NCI-H2081 (cell line): ENCODE measurements at places on chromosomes 16 and 17.

GRCh38 chr17:64767269-64767997, 105.3 kb upstream of the SMURF2 start:
- DNase-seq, result no peak

DNA sequence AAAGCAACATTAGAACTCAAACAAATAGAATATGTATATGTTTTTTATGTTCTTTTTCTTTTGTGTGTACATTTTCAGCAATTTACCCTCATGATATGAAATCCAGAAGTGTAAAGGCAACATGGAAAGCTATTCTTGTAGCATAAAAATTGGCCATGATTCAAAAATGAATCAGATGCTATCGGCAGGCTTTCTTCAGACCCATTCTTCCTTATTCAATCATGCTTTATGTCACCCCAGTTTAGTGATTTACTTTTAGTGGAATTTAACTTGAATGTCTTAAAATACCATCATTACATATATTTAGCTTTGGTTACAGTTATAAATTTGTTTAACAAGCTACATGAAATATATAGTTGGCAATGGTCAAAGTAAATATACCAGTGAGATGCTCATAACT, 21.4 kb upstream of the SMIM36 start:
- DNase-seq, result no peak

DNA sequence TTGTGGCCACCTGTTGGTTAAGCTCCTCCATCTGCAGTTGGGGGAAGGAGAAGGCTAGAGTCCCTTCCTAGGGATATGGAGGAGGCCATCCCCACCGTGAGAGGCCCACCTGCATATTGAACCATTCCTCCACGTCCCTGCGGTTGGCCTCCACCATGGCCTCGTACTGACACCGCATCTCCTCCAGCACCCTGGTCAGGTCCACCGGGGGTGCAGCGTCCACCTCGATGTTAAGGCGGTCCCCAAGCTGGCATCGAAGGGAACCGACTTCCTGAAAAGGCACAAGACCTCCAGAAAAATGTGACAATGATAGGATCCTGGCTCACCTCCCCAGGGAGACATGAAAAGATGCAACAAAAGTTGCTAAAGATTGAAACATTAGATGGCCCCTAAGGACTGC, 3.0 kb downstream of the KRT32 start:
- no peak for DNase-seq

DNA sequence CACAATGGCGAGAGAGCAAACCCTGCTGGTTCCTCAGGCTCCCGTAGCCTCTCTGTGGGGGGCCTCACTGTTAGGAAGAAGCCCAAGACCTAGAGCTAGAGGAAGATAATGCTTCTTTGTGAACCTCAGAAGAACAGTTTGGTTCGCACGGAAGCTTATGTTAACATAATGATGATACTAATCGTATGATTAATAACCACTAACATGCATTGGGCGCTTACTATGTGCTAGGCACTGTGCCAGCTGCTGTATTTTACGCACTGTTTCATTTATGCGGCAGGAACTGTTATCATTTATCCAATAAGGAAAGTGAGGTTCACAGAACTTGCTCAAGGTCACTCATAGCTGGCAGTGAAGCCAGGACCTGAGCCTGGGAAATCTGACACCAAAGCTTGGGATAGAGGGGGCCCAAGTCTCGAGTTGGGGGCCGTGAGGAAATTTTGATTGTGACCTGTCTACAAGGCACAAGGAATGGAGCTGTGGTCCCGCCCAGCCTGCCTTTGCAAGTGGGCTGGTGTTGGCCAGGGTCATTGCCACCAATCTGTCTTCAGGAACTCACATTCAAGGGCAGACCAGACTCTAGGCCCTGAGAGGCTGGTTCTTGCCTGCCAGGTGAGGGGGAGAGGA, 6.8 kb downstream of the PRCD start:
- DNase-seq, result no peak

- DNase-seq, result peak; percentile 75
Measured at GRCh38 chr17:50117202-50118051, 12.5 kb downstream of the SAMD14 start.

- DNase-seq, result no peak
Measured at GRCh38 chr17:32998887-32999228, 7.2 kb downstream of the SPACA3 start.

GRCh38 chr16:49514073-49514980, 140.7 kb downstream of the C16orf78 start:
- no peak for DNase-seq

- peak; percentile 70 for DNase-seq
Measured at GRCh38 chr17:7329997-7330637, 982 bp upstream of the NEURL4 start.

GRCh38 chr17:39740357-39741111, 2.8 kb downstream of the GRB7 start:
- DNase-seq, result peak; percentile 51

- DNase-seq, result no peak
Measured at GRCh38 chr16:72015124-72015523, 6.6 kb downstream of the DHODH start.

DNA sequence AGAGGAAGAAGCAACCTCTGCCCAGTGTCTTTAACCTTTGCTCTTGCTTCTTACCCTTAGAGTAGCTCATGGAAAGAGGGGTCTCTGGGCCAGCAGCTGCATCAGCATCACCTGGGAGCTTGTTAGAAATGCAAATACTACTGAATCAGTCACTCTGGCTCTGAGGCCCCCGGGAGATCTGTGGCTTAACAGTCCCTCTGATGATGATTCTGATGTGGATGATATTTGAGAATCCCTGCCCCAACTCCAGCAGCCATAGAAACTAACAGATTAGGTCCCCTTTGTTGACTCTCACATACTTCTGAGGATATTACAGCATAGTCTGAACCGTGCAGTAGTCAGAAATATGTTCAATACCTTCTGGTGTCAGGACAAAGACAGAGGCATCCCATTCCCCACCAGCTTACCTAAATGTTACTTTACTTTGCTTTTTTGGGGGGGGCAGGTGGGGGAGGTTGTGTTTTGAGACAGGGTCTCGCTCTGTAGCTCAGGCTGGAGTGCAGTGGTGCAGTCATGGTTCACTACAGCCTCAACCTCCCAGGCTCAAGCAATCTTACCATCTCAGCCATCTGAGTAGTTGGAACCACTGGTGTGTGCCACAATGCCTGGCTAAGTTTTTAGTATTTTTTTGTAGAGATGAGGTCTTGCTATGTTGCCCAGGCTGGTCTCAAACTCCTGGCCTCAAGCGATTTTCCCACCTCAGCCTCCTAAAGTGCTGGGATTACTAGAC, 220.1 kb downstream of the CCDC182 start:
- no peak for DNase-seq

DNA sequence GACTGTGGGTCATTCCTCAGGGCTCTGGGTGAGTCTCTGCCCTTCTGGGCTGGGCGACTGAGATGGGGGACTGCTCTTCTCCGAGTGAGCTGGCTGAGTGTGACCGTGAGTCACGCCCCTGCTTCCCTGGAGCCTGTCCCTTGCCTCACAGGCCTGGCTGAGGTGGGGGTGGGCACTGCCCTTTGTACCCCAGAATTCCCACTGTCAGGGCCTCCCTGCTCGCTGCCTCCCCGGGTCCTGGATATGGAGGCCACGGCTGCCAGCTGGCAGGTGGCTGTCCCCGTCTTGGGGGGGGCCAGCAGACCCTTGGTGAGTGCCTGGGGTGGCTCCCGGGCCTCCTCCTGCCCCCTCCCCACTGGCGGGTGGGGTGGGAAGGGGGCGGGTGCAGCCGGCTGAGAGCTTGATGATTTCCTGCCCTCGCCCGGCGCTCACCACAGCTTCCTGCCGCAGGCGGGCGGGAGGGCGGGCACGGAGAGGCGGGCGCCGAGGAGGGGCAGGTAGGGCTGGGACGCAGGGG, at the start of gene LAT:
Gene LAT, plus strand, starts transcription at position 434 of the 517 bp plus-strand sequence. CDS start 366 bp downstream, outside the sequence.
- no peak for DNase-seq

- DNase-seq, result no peak
Measured at GRCh38 chr16:17508303-17508702, 37.5 kb upstream of the XYLT1 start.

DNA sequence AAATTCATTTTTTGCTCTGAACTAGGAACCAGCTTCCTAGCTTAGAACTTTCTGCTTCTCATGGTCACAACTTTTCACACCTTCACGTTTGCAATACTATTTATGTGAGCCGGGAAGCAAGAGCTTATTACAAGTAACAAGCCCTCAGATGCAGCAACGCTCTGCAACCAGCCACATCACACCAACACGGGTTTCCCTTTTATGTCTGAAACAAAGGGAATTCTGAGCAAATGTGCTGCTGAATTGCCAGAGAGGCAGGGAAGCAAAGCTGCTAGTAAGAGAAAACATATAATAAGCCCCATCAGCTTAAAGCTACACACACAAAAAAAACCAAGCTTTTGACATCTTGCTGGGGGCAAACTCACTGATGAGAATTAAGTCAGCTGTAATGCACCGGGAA, 122.2 kb downstream of the SLC39A11 start:
- no peak for DNase-seq

GRCh38 chr17:2040942-2041560, 771 bp upstream of the OVCA2 start:
- DNase-seq, result no peak

GRCh38 chr17:19303367-19303776, 59.2 kb downstream of the B9D1 start:
- DNase-seq, result no peak

DNA sequence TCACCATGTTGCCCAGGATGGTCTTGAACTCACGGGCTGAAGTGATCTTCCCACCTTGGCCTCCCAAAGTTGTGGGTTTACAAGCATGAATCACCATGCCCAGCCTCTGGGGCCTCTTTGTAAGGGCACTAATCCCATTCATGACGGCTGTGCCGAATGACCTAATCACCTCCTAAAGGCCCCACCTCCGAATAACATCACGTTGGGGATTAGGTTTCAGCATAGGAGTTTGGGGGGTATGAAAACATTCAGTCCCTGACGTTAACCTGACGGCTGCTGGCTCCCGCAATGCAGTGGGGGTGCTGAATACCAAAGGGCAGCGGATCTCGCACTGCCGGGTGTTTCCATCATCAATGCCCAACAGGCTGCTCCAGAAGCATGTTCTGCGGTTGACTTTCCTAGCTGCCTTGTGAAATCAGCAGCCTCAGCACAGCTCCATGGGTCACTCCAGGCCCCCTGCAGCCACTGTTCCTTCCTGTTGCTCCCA, 120.8 kb upstream of the SEC14L1 start:
- DNase-seq, result no peak

DNA sequence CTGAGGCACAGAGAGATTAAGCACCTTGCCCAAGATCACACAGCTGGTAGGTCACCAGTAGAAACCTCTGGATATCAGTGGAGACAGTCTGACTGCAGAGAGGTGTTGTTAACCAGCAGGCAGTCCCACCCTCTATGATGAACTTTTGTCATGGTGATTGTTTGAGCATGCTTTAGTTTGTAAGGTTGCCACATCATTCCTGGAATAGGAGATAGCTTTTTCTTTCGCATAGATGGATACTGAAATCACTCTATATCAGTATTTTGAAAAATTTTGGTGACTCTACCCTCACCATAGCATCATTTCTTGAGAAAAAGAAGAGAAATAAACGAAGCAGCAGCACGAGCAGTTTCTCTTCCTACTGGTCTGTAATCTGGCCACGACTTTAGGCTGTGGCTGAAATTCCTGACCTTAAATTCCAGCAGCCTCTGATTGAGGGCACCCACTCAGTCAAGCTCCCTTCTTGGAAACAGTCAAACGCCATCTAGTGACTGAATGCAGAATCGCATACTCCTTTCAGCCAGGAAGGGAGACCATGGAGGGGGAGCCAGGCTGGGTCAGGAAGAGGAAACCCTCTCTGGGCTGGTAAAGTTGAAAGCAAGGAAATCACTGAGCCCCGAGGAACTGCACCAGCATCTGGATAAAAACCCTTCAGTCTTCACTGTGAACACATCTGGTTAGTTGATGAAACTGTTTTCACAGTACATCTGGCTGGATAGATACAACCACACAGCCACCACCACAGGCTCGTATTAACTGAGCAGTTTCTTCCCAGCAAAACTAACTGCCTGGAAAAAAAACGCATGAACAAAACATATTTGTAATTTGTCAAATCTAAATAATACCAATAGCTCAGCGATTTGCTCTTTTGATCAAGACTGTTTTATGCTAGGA, 108.5 kb upstream of the XYLT1 start:
- peak; percentile 22 for DNase-seq

DNA sequence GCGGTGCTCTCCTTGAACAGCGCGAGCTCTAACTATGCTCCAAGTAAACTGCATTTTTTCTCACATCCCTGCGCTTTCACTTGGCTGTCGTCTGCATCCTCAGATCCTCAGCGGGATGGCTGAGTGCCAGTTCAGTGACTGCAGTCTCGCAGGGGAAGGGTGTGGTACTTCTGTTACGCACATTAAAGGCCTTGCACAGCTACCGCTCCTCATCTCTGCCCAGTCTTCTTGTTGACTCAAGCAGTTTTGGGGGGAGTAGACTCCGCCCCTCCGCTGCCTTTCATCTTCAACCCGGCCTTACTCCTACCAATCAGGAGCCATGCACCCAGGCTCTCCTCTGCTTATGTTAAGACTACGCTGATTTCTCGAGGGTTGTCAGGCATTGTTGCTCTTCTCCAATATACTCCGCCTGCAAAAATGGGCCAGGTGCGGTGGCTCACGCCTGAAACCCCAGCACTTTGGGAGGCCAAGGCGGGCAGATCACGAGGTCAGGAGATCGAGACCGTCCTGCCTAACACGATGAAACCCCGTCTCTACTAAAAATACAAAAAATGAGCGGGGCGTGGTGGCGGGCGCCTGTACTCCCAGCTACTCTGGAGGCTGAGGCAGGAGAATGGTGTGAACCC, 10.0 kb downstream of the ATP5PD start:
- DNase-seq, result no peak
